Stimulated activated CD4-positive, alpha-beta T cell treated with anti-CD3 and anti-CD28 coated beads, TNF-alpha, amount 100 ng/mL, for 4 hours (primary cell): ENCODE measurements at places on chromosomes 12 and 14.

GRCh38 chr12:67431411-67432020 is 162.4 kb downstream of the CAND1 start:
- DNase-seq: no peak

GRCh38 chr14:101075801-101076413 is 172.4 kb upstream of the RTL1 start:
- no peak for DNase-seq

DNA sequence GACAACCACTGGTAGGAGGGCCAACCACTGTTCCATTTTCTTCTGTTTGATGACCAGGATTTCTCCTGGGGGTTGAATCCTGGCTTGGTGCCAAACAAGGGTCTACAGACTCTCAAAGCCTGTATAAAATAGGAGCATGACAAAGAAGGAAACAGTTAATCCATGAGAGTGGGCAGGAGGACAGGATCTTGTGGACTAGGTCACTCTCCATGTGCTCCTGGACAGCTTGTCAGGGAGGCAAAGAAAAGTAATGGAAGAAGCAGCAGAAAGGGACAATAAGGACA is 243.7 kb downstream of the AKAP6 start:
- no peak for DNase-seq

GRCh38 chr12:105946493-105946901 is 192.3 kb downstream of the NUAK1 start:
- DNase-seq: no peak

- DNase-seq: no peak
Observed at GRCh38 chr14:105836730-105837129, 310.3 kb downstream of the TMEM121 start.

- DNase-seq: no peak
Observed at GRCh38 chr12:47481041-47481440, 224.8 kb downstream of the RPAP3 start.

DNA sequence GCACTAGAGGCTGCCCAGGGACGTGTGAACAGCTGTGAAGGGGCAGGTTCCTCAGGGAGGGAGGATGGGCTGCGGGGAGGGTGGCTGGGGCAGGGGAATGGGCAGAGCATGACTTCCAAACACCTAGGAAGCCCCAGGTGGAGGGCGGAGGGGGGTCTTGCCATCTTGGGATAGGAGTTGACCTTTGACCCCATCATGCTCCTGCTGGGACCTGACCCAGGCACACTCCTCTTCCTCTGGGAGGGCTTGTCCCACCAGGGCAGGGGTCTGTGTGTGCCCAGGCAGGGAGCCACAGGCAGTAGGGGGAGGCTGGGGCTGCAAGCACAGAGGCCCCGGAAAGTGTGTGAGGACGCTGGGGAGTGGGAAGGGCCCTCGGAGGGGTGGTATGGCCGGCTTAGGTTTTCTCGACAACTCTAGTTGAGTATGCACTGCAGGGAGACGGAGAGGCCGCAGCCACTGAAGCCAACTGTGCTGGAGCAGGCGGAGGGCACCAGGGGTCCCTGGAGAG is 3.3 kb upstream of the ANKRD9 start:
- no peak for DNase-seq
